ENCODE measurements at places on chromosomes 16 and 17. TPM values are rescaled to one million over a fixed set of nuclear protein-coding genes. Genes with fewer than 3 reads are reported as not detected.

GRCh38 chr16:53775821-53776431 is 72.0 kb downstream of the FTO start:
- DNase-seq = no peak

DNA sequence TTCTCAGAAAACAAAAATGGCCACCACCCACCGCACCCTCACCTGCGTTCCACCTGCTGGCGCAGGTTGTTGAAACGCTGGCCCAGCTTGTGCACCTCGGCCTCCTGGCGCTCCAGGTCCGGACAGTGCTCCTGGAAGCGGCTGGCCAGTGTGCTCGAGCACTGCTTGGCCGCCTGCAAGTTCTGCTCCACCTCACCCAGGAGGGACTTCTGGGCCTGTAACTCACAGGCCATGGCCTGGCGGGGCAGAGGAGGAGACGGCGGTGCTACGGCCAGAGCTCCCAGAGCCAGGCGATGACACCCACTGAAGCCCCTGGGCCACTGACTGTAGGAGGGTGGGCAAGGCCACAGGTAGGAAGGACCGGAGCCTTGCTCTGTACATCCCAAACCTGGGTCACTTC is 43.4 kb downstream of the UBN1 start:
- no peak for DNase-seq

- DNase-seq = no peak
These were observed 750 bp downstream of the TMEM132E start for GRCh38 chr17:34579979-34580684.

DNA sequence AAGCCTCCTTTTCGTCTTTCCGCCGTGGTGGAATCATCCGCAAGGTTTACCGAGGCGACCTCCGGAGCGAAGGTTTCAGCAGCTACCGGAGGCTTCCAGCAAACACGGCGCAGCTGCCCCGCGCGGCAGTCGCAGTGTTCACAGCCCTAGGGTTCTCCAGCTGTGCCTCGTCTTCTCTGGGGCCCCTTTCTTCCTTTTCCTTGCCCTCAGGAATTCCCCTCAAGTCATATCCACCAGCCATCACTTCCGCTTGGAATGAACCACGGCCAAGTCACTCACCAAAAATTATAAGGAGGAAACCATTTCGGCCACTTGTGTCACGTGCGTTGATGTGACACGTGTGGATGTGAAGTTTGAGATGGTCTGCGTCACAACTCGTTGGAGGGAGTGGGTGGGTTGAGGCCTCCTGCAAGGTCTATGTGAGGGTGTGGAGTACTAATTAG is 636 bp upstream of the ERN1 start:
- DNase-seq = peak; percentile 89

DNA sequence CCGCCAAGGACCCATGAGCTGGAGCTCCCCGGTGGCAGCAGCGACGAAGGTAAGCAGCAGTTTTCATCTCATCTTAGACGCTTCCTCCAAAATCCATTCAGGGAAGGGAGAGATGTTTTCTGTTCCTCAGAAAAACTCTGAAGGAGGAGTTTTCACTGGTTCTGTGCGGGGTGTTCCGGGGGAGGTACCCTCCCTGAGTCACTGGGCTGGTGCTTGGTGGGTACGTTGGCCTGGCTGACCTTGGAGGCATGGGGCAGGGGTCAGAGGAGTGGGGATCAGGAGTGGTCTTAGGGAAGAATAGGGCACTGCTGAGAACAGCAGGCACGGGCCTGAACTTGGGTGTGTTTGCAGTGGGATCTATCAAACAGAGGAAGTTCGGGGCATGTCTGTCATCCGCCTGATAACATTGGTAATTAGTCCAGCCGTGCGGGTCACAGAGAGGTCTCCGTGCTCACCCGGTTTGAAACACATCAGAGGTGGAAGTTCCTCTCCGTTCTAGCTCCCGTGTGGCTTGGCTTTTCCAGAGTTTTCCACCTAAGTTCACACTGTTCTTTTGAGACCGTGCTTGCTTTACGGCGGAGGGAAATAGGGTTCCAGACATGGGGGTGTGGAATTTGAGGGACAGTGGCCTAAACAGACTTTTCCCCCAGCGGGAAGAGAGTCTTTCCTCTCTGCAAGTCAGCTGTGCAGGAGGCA is 59.6 kb upstream of the CIBAR2 start:
- DNase-seq = no peak

Gene TMEM204
- total RNA-seq = 15.5 TPM

Gene GP1BA
- not detected for total RNA-seq

Gene GLP2R
- total RNA-seq = not detected

Measured in activated CD4-positive, alpha-beta memory T cell treated with anti-CD3 and anti-CD28 coated beads for 36 hours (primary cell).